ENCODE measurements at places on chromosomes 12 and 14. TPM values are rescaled to one million over a fixed set of nuclear protein-coding genes. Genes with fewer than 3 reads are reported as not detected.

The CELA1 gene
- total RNA-seq: not detected

The CGRRF1 gene
- 18.7 TPM for total RNA-seq

DNA sequence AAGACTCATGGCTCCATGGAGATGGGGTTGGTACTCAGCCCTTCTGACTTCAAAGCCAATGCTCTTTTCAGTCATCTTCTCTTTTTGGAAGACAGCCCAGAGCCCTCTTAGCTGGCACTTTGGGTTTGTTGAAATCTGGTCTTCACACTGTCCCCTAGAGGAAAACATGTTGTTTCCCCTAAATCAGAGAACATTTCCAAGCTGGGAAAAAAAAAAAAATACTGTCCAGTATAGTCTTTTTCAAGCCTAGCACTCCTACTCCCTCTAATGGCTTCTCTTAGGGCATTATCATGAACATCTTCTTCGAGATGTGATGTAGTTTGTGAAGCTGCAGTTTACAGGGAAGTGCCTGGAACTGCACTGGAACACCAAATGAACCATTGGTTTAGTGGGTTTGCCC is 3.0 kb upstream of the ZC3H14 start:
- H3K27me3 ChIP-seq: no peaks in the 10 kb centered on the region
- H3K36me3 ChIP-seq: no peaks in the 10 kb centered on the region
- H3K4me3 ChIP-seq: no peak overlapping the region
- no peak overlapping the region for H3K27ac ChIP-seq

The CRACR2A gene
- total RNA-seq: 0.96 TPM

- DNase-seq: no peak
- no peak overlapping the region for H3K4me3 ChIP-seq
- no peaks in the 10 kb centered on the region for H3K27me3 ChIP-seq
Observed at GRCh38 chr14:105498430-105499255, 7.6 kb downstream of the TEDC1 start.

GRCh38 chr12:129530984-129531383 is 372.8 kb downstream of the TMEM132D start:
- no peaks in the 10 kb centered on the region for H3K4me1 ChIP-seq
- H3K4me3 ChIP-seq: no peak overlapping the region
- H3K27me3 ChIP-seq: no peaks in the 10 kb centered on the region
- H3K36me3 ChIP-seq: no peaks in the 10 kb centered on the region
- no peak for DNase-seq
- no peak overlapping the region for H3K27ac ChIP-seq

The ZC3H10 gene
- total RNA-seq: 4.1 TPM

The PLA2G1B gene
- total RNA-seq: not detected

The LIN7A gene
- total RNA-seq: 1.6 TPM

- peak; percentile 14 for DNase-seq
- H3K4me1 ChIP-seq: no peaks in the 10 kb centered on the region
- no peaks in the 10 kb centered on the region for H3K27me3 ChIP-seq
Observed at GRCh38 chr14:100317912-100318808, 5.0 kb upstream of the SLC25A47 start.

The KRT80 gene
- total RNA-seq: 2.8 TPM

DNA sequence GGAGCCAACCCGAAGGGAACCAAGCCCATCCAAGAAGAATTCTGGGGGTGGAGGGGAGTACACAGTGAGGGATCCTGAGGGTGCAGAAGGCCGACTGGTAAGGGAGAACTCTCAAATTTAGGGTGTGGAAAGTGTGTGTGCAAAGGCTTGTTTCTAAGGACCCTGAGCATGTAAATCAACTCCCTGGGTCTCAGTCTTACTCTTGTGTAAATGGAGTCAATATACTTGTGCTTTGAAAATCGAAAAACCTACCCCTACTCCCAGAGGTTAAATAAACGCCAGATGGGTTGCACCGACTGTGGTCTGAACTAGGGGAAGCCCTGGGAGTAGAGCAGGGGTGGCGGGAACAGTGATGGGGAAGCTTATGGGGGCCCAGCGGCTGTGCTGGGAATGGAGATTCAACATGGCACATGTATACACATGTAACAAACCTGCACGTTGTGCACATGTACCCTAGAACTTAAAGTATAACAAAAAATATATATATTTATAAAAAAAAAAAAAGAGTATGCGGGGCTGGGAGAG is 6.0 kb downstream of the B4GALNT1 start:
- no peak overlapping the region for H3K27ac ChIP-seq
- H3K27me3 ChIP-seq: peaks cover 76% of the 10 kb centered on the region
- H3K4me1 ChIP-seq: peaks cover under 1% of the 10 kb centered on the region
- no peak for DNase-seq
- no peaks in the 10 kb centered on the region for H3K36me3 ChIP-seq

GRCh38 chr12:78343657-78344056 is 513.0 kb downstream of the NAV3 start:
- no peak for DNase-seq
- no peak overlapping the region for H3K4me3 ChIP-seq
- H3K36me3 ChIP-seq: no peaks in the 10 kb centered on the region
- no peak overlapping the region for H3K27ac ChIP-seq

- peaks cover 8% of the 10 kb centered on the region for H3K4me1 ChIP-seq
- no peak for DNase-seq
- no peaks in the 10 kb centered on the region for H3K36me3 ChIP-seq
- no peak overlapping the region for H3K27ac ChIP-seq
- peak overlapping the region; percentile 66 for H3K4me3 ChIP-seq
Observed at GRCh38 chr12:26833743-26834490, 923 bp upstream of the ITPR2 start.

DNA sequence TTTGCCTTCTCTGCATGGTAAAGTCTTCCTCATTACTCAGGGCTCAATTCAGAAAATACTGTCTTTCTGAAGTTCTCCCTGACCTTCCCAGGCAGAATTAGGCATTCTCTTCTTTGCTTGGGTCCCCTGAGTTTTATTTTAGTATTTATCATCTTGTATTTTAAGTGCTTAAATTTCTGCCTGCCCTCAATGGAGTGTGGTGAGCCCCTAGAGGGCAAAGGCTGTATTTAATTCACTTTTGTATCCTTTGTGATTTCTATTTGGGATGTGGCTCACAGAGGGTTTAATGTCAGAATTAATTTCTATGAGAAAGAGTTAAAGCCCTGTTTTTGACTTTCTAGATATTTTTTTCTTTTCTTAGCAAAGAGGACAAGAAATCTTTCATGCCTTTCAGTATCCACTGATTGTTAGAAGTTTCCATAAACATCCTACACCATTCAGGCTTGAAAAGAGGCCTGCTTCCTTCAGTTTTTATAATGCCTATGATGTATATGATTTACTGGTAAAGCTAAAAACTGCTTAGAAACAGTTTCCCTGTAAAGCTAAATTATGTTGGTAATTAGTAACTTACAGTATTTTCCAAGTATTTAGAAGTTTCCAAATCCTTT is 55.6 kb upstream of the PTPRB start:
- peaks cover 10% of the 10 kb centered on the region for H3K4me1 ChIP-seq
- no peaks in the 10 kb centered on the region for H3K27me3 ChIP-seq
- no peaks in the 10 kb centered on the region for H3K36me3 ChIP-seq
- no peak overlapping the region for H3K4me3 ChIP-seq

The IAPP gene
- not detected for total RNA-seq

The KRT79 gene
- total RNA-seq: 0.82 TPM

The RND1 gene
- 2.2 TPM for total RNA-seq

DNA sequence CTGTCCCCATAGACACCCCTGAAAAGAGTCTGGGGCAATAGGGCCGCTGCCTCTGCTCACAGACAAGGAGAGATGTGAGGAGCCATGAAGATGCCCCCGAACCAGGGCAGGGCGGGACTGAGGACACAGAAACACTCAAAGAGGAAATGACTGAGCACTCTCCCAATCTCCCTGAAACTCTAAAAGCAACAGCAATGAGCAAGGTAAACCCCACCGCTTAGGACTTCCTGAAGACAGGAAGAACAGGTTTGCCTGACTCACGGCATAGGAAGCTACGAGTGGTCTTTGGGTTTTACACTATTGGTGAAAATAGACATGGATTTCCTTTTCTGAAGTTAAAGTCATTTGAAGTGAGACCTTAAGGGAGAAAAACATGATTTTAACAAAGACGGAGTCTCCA is 32.5 kb downstream of the STX2 start:
- no peak overlapping the region for H3K27ac ChIP-seq
- H3K36me3 ChIP-seq: peaks cover 25% of the 10 kb centered on the region
- DNase-seq: no peak
- no peak overlapping the region for H3K4me3 ChIP-seq
- peaks cover 9% of the 10 kb centered on the region for H3K4me1 ChIP-seq
- H3K27me3 ChIP-seq: no peaks in the 10 kb centered on the region

The OTX2 gene
- total RNA-seq: 8.2 TPM

The TMEM233 gene
- not detected for total RNA-seq

The FAM181A gene
- total RNA-seq: not detected

DNA sequence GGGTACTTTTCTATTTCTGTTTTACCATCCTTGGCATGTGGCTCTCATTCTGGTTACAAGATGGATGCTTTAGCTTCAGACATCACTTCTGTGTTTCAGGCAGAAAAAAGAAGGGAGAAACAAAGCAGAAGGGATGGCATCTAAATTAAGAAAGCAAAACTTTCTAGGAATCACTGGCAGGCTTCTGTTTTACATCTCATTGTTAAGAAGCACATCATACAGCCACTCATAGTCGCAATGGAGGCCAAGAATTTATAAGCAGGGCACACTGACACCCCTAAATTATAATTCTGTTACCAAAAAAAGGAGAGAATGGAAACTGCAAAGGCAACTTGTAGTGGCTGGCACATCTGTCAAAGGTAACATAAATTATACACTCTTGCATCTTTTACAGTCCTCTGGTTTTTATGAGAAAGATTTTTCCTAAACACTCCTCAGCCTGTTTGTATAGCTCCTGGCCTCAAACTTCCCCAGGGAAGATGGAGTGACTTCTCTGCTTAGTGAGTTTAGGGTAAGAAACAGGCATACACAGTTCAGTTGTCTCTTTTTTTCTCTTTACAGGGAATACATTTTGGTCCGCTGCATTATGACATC is 22.0 kb upstream of the LEMD3 start:
- H3K27ac ChIP-seq: no peak overlapping the region
- peaks cover 5% of the 10 kb centered on the region for H3K27me3 ChIP-seq
- no peak for DNase-seq
- H3K4me3 ChIP-seq: no peak overlapping the region
- no peaks in the 10 kb centered on the region for H3K36me3 ChIP-seq

DNA sequence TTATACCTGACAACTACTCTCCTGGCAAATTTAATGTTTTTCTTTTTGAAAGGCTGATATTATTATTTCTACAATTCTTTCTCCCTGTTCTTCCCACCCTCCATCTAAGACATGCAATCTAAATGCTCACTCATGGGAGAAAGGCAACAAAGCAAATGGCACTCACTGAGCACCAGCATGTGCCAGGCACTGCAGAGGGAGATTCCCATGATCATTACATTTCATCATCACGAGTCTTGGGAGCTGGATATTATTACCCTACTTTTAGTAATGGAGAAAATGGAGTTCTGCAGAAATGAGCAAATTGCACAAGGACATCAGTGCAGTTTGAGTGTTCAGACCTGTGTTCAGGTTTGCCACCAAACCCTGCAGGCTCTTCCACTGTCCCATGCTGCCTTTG is 27.9 kb downstream of the PPM1H start:
- no peak overlapping the region for H3K4me3 ChIP-seq
- no peaks in the 10 kb centered on the region for H3K4me1 ChIP-seq
- H3K27me3 ChIP-seq: no peaks in the 10 kb centered on the region
- no peak for DNase-seq

- no peak overlapping the region for H3K27ac ChIP-seq
- H3K27me3 ChIP-seq: no peaks in the 10 kb centered on the region
- no peak overlapping the region for H3K4me3 ChIP-seq
- H3K36me3 ChIP-seq: no peaks in the 10 kb centered on the region
- H3K4me1 ChIP-seq: peaks cover 3% of the 10 kb centered on the region
- DNase-seq: no peak
Observed at GRCh38 chr12:47707905-47708543, 2.2 kb upstream of the RPAP3 start.

The KRT72 gene
- total RNA-seq: not detected

DNA sequence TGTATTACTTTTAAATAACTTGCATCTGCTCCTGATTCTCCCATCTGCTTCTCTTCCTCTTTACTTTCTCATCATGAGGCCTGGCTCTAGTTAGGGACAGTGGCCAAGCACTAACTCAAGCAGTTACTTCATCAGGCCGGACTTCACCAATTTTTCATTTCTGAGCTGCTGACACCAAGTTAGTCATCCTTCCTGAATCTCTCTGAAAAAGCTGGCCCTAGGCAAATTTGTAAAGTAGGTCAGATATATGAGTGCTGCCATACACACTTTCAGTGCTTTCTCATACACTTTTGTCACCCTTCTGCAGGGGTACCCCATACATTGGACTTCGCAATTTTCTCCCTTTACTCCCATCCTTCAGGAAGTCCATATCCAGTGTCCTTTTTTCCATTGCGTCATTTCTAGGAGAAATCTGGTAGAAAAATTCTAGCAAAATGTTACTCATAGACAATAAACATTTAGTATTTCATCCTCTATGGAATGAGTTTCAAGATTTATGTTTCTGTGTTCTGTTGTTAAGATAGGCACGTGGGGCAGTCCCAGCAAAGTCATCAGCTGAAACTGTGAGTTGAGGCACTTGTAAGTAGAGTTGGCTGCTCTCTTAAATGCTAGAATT is 276.8 kb upstream of the TMPO start:
- H3K27me3 ChIP-seq: no peaks in the 10 kb centered on the region
- peak; percentile 84 for DNase-seq
- no peak overlapping the region for H3K27ac ChIP-seq
- no peaks in the 10 kb centered on the region for H3K4me1 ChIP-seq

- no peaks in the 10 kb centered on the region for H3K27me3 ChIP-seq
- H3K36me3 ChIP-seq: no peaks in the 10 kb centered on the region
- H3K27ac ChIP-seq: no peak overlapping the region
- no peak overlapping the region for H3K4me3 ChIP-seq
Observed at GRCh38 chr14:73764406-73765280, 50.5 kb upstream of the PNMA1 start.

DNA sequence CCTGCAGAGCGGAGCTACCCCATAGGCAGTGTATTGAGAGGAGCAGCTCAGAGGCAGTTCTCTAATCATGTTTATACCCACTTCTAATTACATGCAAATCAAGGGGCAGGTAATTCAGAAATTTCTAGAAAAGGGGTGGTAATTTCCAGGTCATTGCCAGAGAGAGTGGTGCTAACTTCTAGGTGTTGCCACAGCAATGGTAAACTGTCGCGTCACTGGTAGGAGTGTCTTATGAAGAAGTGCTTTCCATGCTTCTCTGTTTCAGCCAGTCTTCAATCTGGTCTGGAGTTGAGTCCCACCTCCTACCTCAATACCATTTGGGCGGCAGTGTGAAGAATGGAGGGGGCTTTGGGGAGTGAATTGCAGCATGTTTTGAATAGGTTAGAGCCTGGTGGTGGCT is 8.5 kb upstream of the AMN1 start:
- peaks cover 23% of the 10 kb centered on the region for H3K4me1 ChIP-seq
- H3K27me3 ChIP-seq: no peaks in the 10 kb centered on the region
- no peak overlapping the region for H3K4me3 ChIP-seq
- H3K36me3 ChIP-seq: no peaks in the 10 kb centered on the region
- H3K27ac ChIP-seq: peak overlapping the region; percentile 56

GRCh38 chr14:59320763-59321625 is 132.5 kb downstream of the DAAM1 start:
- peaks cover 16% of the 10 kb centered on the region for H3K4me1 ChIP-seq
- peaks cover 6% of the 10 kb centered on the region for H3K36me3 ChIP-seq
- no peak overlapping the region for H3K4me3 ChIP-seq
- DNase-seq: peak; percentile 81
